ENCODE measurements at places on chromosomes 7 and 10. TPM values are rescaled to one million over a fixed set of nuclear protein-coding genes. Genes with fewer than 3 reads are reported as not detected.
A peak's percentile ranks its signal among the peaks of the same experiment; 100 is the strongest.

DNA sequence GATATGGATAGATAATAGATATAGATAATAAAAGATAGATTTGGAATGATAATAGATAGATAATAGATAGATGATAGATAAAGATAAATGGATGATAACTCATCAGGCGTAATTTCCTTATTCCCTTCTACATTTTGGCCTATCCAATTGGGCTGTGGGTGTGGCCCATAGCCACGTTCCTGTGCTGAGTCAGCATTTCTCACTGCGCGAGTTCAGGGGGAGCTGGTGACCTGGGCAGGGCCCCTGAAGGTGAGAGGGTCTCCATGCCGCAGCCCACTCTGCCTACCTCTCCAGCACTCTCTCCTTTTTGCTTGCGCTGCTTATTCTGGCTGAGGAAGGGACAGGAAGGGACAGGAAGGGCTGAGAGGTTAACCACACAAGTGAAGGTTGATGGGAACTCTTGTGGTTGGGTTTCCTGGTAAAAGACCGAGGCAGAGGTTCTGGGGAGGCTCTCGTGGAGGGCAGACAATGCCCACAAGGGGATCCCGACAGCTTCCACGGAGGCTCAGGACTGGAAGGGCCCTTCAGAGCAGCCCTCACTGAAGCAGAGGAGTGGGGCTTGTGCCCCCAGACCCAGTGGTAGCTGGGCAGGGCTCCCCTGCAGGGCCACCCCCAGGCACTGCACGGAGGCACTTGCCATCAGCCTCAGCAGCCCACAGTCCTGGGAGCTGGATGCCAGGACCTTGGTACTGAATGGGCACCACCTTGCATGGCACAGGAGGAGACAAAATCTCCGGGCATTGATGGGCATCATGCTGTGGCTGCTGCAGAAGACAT, 247.3 kb upstream of the PITRM1 start:
- DNase-seq, result no peak

- peak; percentile 19 for DNase-seq
Measured at GRCh38 chr7:38550836-38551235, 80.3 kb downstream of the AMPH start.

DNA sequence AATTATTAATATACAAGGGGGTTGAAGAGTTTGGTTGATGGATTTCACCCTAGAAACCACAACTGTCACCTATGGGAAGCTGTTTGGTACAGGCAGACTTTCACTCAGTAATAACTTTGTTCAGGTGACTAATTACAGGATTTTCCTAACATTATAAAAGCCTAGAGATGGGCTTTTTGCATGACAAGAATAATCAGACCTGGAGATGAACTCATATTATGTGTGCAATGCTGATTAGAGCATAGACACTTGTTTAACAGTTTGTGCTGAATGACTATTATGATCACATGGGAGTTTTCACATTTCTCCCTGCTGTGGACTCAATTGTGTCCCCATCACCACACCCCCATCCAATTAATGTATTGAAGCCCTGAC, 90.2 kb upstream of the STEAP4 start:
- DNase-seq, result no peak

GRCh38 chr10:106424054-106424453, 740.5 kb downstream of the SORCS1 start:
- no peak for DNase-seq

- DNase-seq, result no peak
Measured at GRCh38 chr7:129263168-129263567, 38.3 kb downstream of the AHCYL2 start.

GRCh38 chr10:52664629-52665028, 108.0 kb downstream of the MBL2 start:
- DNase-seq, result no peak

- no peak for DNase-seq
Measured at GRCh38 chr10:102763037-102763607, 19.4 kb downstream of the WBP1L start.

GRCh38 chr7:24229481-24230226, 54.3 kb upstream of the NPY start:
- DNase-seq, result no peak

DNA sequence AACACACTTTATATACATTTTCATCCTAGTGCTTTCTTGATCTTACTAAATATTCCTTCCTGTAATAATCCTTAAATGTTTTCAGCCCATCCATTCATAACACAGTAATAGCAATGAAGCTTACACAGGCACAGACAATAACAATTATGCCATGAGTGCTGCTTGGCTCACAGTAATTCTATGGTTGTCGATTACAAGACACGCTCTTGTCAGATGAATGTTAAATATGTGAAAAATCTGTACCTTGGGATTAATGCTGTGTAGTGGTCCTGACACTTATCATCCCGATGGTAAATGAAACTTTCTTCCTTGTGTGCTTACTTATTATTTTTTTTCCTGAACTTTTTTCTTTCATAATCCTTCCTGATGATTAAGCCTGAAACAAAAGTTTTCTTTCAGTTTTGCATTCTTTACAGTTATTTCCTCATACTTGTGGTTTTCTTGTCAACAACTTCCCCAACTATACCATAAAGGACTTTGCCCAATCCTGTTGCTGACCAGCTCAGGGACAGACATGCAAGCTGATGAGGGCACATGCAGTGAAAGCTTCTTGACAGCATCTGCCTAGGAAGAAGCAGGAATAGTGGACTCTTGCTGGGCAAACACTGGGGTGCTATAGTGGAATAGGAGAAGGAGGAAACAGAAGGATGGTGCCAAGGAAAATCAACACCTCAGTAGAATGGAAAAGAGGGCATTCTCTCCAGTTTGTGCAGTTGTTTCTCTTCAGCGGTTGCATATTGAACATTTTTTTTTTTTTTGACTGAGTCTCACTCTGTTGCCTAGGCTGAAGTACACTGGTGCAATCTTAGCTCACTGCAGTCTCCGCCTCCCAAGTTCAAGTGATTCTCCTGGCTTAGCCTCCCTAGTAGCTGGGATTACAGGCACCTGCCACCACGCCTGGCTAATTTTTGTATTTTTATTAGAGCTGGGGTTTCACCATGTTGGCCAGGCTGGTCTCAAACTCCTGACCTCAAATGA, 6.7 kb upstream of the MGAM2 start:
- DNase-seq, result no peak

DNA sequence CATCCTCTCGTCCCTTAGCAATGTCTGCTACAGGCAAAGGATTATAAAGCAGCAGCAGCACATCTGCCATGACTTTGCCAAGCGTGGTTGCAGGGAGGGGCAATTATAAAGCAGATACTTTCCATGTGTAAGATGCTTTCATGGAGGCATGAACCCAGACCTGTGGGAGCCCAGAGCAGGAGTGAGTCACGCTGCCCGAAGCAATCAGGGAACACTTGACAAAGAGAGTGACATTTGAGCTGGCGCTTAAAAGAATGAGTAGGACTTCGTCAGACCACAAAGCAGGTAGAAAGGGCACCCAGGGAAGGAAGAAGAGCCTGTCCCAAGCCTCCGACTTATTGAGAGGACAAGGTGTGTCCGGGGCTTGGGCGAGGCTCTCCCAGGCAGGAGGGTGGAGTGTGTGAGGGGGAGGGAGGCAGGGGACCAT, 147.2 kb downstream of the MYOF start:
- DNase-seq, result peak; percentile 38

DNA sequence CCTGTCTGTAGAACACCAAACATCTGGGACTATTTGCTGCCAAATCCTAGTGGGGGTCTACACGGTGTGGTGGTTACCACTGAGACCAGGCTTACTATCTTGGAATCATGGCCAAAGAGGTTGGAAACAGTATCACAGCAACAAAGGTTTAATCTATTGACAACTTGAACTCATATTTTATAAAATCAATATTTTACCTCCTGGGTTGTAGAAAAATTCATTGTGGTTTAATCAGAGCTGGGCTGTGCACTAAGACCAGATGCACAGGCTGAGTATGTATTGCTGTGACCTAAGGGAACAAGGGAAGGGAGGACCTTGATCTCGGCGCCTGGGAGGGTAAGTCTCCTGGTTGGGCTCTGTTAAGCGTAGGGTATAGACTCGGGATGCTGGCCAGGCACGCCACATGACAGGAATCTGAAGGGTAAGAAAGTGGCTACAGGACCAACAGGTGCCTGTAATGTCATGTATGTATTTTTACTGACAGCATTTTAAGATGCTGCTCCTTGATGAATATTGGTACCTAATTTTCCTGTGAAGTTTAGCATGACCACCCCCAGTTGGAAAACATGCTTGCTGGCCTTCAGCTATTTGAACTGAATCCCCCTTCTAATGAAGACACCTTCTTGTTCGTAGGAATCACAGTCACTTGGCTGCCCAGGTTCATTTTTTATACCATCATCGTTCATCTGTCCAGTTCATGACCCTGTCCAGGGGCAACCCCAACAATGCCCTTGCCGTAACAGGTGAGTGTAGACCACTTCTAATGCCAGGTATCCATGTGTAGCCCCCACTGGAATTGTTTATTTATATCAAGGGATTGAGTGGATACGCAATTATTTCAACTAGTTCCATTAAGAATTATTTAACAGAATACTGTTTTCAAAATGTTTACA, 79.5 kb downstream of the EZH2 start:
- DNase-seq, result no peak

DNA sequence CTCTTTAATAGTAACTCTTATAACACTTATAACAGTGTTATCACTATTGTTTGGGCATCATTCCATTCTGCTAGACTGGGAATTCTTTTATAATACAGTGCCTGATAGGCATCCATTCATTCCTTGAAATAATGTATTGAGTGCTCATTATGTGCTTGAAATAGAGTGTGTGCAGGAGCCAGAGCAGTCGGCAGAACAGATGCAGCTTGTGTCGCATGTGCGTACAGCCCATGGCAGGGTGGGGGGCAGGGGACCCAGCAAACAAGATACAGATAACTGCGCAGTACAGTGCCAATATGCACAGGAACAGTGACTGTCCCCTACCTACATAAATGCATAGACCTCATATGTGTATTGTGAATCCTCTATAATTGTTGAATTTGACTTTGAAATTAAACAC, 99.3 kb downstream of the KAT6B start:
- no peak for DNase-seq

DNA sequence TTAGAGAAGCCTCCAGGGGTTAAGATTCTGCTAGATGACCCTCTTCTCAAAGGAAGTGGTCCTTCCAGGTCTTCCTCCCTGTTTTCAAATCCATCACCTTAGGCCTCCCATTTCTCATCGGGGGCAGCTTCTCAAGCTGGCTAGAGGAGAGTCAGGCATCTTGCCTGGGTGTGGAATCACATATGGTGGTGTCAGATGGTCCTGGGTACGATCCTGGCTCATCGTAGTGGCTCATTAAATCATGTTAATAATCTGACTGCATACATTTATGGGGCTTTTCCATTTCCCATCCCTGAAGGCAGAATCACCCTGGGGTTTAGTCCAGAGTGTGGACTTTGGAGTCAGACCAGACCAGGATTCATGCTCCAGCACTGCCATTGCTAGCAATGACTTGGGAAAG, 132.6 kb downstream of the RPS24 start:
- no peak for DNase-seq

GRCh38 chr7:29485339-29486190, 78.1 kb upstream of the PRR15 start:
- no peak for DNase-seq

DNA sequence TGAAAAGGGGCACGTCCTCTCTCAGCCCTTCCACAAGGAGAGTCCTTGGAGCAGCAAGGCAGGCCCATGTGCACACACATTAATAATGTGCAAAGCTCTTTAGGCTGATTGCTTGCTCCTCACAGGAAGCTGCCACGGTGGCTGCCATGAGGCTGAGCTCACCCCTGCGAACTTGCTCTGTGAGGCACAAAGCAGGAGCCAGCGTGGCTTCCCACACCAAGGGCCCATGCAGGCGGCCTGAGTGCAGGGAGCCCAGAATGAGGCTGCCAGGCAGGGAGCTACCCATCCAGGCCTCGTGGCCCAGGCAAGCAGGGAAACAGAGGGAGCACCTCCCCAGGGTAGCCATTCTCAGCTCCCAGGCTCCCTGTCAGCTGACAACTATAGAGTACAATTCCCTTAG, 242.9 kb downstream of the GRID1 start:
- no peak for DNase-seq

- no peak for DNase-seq
Measured at GRCh38 chr10:4902571-4903011, 60.6 kb upstream of the AKR1C1 start.

DNA sequence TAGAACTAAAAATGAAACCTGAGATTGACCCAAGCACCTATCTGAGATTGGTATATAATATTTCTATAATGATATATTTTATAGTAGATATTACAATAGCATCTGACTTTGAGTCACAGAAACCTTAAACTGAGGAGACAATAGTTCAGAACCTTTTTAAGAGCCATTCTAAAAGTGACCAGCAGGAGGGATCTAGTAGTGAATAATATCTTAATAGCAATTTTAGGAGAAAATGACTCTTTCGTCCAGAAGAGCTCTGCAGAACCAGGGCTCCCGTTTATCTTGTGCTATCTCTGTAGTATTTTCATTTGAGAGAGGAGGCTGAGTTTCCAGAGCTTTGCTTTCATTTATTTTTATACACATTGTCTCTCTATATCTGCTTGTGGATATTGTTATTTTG, 68.1 kb downstream of the PODXL start:
- peak; percentile 45 for DNase-seq

Gene MMP21
- polyA plus RNA-seq, result 0.10 TPM

Gene PGAM2
- polyA plus RNA-seq, result 5.1 TPM

Gene HMX2
- polyA plus RNA-seq, result 3.4 TPM

Gene HDAC9
- polyA plus RNA-seq, result 8.3 TPM

Gene SOSTDC1
- 1.0 TPM for polyA plus RNA-seq

Gene GPR15LG
- polyA plus RNA-seq, result not detected

Gene HSPA12A
- polyA plus RNA-seq, result 4.4 TPM

Gene CTAGE4
- 4.9 TPM for polyA plus RNA-seq
